NCI-H2227 treated with DMSO at 0.1 percent for 48 hours (cell line): ENCODE measurements at places on chromosomes 11 and 22.

DNA sequence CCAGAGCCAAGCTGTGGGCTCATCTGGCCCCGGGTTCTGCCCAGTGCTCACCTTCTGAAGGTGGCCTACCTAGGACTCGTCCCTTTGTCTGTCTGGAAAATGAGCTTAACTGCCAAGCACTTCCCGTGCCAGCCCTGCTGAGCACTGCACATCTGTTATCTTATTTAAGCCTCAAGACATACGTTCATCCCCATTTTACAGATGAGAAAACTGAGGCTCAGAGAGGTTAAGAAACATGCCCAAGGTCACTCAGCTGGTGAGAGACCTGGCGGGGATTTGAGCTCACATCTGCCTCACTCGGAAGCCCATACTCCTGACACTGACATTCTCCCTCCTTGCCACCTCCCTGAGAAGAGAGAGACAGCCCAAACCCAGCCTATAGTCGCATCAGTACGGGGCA, 226.2 kb downstream of the MN1 start:
- DNase-seq = no peak

GRCh38 chr11:75279273-75279672, 38.7 kb downstream of the TPBGL start:
- DNase-seq = no peak

DNA sequence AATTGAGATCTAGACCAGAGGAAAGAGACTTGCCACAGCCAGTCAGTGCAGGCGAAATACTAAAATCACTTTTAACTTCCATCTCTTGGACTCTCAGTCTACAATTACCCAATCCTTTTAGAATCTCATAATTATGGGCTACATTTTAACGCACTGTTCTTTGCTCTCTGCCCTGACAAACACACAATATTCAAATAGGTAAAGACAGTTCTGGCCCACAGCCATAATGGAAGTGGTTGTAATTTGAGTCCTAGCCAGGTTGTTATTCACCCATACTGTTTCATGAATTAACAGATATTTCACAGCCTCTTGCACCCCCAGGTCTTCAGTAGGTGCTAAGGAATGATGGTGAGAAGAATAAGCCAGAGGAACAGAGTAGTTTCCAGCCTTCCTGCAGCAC, 830 bp downstream of the C11orf97 start:
- peak; percentile 38 for DNase-seq

- no peak for DNase-seq
Observed at GRCh38 chr11:44561275-44561805, 4.1 kb upstream of the CD82 start.

- DNase-seq = no peak
Observed at GRCh38 chr11:86292912-86293616, 9.0 kb upstream of the HIKESHI start.

- DNase-seq = no peak
Observed at GRCh38 chr22:23127788-23128187, 14.0 kb downstream of the RSPH14 start.

DNA sequence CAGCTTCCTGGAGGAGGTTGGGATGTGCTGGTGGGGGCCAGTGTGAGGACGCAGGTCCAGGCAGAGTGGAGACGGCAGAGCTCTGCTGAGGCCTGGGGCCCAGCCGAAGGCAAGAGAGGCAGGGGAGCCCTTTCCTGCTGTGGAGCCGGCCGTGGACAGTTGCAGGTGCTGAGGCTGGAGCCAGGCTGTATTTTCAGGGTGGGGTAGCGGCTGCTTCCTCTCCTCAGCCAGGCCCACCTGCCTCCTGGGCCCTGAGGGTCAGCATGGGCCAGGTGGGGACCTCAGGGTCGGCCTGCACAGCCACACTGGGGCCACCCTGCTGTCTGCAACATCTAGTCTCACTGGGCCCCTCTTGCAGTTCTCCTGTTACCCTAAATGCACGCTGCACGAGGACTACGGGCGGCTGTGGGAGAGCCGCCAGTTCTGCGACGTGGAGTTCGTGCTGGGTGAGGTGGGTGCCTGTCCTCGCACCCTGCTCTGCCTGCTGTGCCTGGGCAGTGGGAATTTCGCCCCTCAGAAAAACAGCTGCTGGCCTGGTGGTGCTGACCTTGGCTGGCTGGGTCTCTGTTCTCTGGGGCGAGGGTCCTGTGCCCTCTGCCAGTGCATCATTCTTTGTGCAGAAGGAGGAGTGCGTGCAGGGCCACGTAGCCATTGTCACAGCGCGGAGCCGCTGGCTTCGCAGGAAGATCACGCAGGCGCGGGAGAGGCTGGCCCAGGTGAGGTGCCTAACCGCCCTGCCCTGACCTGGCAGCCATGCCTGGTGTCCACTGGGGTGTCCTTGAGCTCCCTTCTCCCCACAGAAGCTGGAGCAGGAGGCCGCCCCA, 8.4 kb downstream of the THAP7 start:
- no peak for DNase-seq

DNA sequence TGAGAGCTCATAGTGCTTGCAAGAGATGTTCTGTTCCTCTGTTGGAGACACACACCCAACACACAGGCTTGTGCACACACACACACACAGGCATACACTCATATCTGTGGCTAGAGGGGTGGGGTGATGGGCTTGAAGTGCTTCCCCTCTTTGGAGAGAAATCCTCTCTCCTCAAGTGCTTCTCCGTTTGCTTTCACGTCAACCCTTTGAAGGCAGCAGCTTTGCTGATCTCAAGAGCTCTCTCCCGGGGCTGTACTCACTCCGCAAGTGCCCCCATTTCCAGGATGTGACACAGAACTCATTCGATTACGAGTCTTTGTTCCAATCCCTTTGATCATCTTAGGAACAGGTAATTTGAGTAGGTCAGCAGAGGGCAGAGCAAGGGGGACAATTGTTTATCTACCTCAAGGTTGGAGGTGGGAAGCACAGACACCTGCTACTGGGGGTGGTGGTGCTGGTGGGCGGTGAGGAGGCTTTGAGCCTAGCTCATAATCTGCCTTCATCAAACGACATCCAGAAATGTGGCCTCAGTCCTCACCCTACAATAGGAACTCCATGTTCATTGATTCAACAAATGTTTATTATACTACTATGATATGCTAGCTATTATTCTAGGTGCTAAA, 529.8 kb upstream of the CADM1 start:
- DNase-seq = no peak

DNA sequence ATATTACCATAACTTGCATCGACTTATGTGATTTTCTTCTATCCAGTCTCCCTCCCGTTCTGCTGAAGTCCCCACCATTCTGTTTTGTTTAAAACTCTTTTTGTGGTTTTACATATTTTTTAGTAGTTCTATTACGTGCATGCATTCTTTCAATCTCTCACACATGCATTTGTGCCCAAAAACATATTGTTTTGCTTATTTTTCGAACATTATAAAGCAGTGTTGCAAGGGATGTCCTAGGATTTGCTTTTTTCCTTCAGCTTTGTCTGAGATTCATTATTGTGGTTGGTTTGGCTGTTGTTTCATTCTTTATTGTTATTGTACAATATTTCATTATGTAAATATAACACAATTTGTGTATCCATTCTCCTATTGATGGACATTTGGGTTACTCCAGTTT, 235.7 kb downstream of the DYNC2H1 start:
- DNase-seq = no peak

GRCh38 chr22:43293655-43294392, 49.3 kb downstream of the SCUBE1 start:
- DNase-seq = no peak

DNA sequence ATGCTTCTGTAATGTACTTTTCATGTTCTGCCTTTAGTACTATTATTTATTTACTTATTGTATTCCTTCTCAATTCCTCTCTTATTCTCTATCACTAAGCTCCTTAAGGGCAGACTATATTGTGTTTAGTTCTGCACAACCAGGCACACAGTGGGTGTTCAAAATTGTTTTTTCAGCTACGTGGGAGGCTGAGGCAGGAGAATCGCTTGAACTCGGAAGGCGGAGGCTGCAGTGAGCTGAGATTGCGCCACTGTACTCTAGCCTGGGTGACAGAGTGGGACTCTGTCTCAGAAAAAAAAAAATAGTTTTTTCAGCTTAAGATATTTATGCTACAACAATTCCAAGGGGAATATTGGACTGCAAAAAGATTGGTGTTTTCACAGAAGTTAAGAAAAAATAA, 17.4 kb upstream of the DDX17 start:
- DNase-seq = no peak

DNA sequence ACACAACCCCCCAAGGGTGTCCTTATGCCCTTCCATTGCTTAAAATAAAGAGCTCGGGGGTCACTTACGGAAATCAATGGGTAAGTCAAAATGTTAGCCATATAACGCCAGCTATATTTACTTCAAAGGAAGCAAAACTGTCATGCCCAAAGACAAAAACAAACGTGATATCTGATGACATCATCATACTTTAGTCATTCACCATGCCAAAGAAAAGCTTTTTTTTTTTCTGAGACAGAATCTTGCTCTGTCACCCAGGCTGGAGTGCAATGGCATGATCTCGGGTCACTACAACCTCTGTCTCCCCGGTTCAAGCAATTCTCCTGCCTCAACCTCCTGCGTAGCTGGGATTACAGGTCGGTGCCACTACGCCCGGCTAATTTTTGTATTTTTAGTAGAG, 47.7 kb upstream of the SC5D start:
- no peak for DNase-seq

- no peak for DNase-seq
Observed at GRCh38 chr22:47192651-47193437, 430.4 kb downstream of the TBC1D22A start.

GRCh38 chr11:15446929-15447328, 332.2 kb downstream of the INSC start:
- peak; percentile 74 for DNase-seq

DNA sequence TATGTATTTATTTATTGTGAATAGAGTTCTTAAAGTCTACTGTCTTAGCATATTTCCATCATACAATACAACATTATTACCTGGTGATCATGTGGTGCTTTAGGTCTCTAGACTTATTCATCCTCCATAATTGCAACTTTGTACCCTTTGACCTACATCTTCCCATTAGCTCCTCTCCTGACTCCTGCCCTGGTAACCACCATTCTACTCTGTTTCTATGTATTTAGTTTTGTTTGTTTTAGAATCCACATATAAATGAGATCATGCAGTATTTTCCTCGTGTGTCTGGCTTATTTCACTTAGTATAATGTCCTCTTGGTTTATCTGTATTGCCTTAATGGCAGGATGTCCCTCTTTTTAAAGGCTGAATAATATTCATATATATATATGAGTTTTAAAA, 22.7 kb downstream of the NCAM1 start:
- DNase-seq = no peak

DNA sequence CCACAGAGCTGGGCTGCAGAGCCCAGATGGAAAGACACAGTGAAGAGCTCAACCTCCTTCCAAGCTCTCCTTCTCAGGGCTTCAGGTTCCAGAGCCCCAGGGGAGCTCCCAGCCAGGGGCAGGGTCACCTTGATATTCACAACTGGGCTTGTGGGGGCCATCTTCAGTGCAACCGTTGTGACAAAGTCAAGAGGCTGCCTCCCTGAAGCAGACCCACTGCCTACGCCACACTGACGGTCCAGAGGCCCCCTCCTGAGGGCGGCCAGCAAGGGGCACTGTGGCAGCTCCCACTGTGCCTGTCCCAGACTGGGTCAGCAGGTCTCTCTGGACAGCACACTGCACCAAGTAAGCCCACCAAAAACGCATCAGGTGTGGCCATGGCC, 84.1 kb downstream of the DGCR2 start:
- no peak for DNase-seq

GRCh38 chr11:116840224-116840745, 2.9 kb upstream of the APOA1 start:
- DNase-seq = no peak

GRCh38 chr22:24380220-24380904, 47.0 kb upstream of the ADORA2A start:
- peak; percentile 33 for DNase-seq

DNA sequence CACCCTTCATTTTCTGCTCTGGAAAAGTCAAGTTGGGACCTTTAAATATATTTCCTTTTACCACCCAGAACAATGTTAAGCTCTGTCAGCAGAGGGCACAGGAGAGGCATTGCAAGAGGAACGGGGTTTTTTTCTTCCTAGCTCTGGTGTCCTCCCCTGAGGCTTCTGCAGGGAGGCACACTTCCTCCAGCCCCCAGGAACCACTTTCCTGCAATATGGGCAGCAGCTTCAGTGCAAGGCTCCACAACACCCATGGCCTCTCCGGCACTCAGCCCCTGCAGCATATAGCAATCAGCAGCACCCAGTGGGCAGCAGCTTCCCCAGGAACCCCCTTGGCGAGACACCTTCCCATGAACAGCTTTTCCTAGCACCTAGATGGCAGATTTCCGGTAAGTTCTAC, 101.4 kb downstream of the SYT9 start:
- DNase-seq = no peak

GRCh38 chr22:50627642-50628542, at the start of gene ARSA:
TSS of gene ARSA (minus strand) at chr22:50628152. CDS start at chr22:50627779, 373 bp downstream.
- DNase-seq = peak; percentile 40

GRCh38 chr22:25777870-25778269, 35.9 kb downstream of the MYO18B start:
- no peak for DNase-seq

GRCh38 chr11:128342511-128343134, 244.7 kb downstream of the ETS1 start:
- DNase-seq = no peak

- DNase-seq = no peak
Observed at GRCh38 chr11:65871811-65872548, 620 bp downstream of the EFEMP2 start.

DNA sequence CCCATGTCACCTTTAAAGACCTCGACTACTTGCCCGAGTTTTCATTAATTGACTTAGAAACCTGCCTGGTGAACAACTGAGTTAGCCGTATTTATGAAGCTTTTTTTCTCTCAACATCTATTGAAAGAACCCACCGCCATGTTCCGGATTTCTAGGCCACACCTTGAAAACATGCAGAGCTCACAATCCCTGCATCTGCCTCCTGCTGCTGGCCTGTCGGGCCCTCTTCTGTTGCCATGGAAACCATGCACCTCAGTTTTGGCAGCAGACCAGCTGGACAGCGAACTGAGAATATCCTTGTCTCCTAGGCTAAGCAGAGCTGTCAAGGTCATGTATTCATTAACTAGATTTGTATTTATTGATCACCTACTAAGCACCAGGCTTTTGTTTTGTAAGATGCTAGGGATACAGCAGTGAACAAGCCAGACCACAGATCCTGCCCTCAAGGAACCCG, 4.3 kb upstream of the PATZ1 start:
- peak; percentile 79 for DNase-seq

DNA sequence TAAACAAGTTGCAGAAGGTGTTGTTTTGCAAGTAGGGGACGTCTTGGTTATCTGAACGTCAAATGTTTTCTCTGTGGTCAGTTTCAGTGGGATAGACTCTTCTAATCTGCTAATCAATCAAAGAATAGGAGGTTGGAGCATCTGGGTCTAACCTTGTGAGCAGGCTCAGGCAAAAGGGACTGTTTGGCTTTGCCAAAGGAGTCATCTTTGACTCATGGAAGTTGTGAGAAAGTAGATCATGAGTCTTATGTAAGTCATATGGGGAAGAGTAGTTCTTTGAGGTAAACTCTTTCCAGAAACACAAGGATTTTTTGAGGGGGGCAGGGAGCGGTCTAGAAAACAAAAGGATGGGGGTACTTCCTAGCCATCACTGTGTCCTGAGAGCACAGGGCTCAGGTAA, 27.1 kb upstream of the TOP3B start:
- DNase-seq = no peak
